Muscle of leg (tissue), 16 donors: ENCODE measurements at places on chromosomes 7 and 10.

GRCh38 chr10:73887294-73888039 is 13.1 kb upstream of the CAMK2G start:
- DNase-seq = peak; percentile 96
- H3K4me3 ChIP-seq = no peak overlapping the region
- H3K4me1 ChIP-seq = peaks cover 34% of the 10 kb centered on the region
- peak overlapping the region; percentile 95 for H3K27ac ChIP-seq
- H3K27me3 ChIP-seq = no peaks in the 10 kb centered on the region

- H3K36me3 ChIP-seq = no peaks in the 10 kb centered on the region
- no peaks in the 10 kb centered on the region for H3K27me3 ChIP-seq
- peaks cover 23% of the 10 kb centered on the region for H3K4me1 ChIP-seq
- no peak for DNase-seq
- H3K4me3 ChIP-seq = no peak overlapping the region
- no peak overlapping the region for H3K27ac ChIP-seq
These were observed 65.1 kb downstream of the LHPP start for GRCh38 chr10:124526621-124527267.

DNA sequence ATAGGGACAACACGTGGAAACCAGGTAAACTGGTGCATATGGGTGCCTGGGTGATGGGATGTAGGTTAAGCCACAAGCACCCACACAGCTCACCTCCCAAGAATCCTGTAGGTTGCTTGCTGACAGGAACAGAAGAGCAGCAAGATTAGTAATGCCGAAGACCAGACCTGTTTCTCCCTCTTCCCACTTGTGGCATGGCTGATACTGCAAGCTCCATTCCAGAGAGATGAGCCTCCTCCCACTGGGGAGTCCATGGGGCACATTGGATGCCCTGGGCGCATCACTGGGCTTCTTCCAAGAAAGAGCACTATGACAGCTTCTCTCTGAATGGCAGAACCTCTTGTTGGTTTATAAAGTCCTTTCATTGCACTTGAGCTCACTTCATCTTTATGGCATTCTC is 44.4 kb upstream of the LOXL4 start:
- no peak overlapping the region for H3K27ac ChIP-seq
- peaks cover 16% of the 10 kb centered on the region for H3K27me3 ChIP-seq
- H3K4me3 ChIP-seq = no peak overlapping the region
- H3K4me1 ChIP-seq = peaks cover 10% of the 10 kb centered on the region
- H3K36me3 ChIP-seq = no peaks in the 10 kb centered on the region
- DNase-seq = no peak

GRCh38 chr10:38127812-38128211 is 33.7 kb downstream of the ZNF37A start:
- no peak overlapping the region for H3K27ac ChIP-seq
- no peak overlapping the region for H3K4me3 ChIP-seq
- no peaks in the 10 kb centered on the region for H3K36me3 ChIP-seq
- H3K27me3 ChIP-seq = no peaks in the 10 kb centered on the region

- no peak for DNase-seq
- H3K27me3 ChIP-seq = no peaks in the 10 kb centered on the region
- H3K36me3 ChIP-seq = no peaks in the 10 kb centered on the region
- peaks cover 17% of the 10 kb centered on the region for H3K4me1 ChIP-seq
These were observed 167.2 kb downstream of the EBF3 start for GRCh38 chr10:129796710-129797420.
